ENCODE measurements at places on chromosomes 13 and 19.

DNA sequence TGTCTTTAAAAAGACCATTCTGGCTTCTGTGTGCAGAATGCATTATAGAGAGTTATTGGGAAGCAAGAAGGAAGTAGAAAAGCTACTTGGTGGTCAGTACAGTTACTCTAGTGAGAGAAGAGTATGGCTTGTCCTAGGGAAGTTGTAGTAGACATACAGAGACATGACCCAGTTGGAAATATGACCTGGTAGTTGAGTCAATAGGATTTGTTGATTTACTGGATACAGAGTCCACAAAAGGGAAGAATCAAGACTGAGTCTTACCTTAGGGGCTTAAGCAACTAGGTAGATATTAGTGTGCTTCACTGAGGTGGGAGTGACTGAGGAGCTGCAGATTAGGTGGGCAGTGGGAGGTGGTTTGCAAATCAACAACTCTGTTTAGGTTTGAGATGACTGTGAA, 48.8 kb downstream of the RASL11A start:
- DNase-seq: no peak

GRCh38 chr19:39826311-39826945, 7.5 kb downstream of the DYRK1B start:
- no peak for DNase-seq

GRCh38 chr13:45416516-45417128, 1.6 kb downstream of the SLC25A30 start:
- DNase-seq: no peak

- DNase-seq: no peak
Observed at GRCh38 chr19:39158646-39159260, 33.2 kb downstream of the PAK4 start.

- no peak for DNase-seq
Observed at GRCh38 chr19:11659612-11660011, 62.3 kb downstream of the ZNF627 start.

GRCh38 chr19:24074720-24075454, 12.1 kb upstream of the ZNF254 start:
- DNase-seq: no peak

DNA sequence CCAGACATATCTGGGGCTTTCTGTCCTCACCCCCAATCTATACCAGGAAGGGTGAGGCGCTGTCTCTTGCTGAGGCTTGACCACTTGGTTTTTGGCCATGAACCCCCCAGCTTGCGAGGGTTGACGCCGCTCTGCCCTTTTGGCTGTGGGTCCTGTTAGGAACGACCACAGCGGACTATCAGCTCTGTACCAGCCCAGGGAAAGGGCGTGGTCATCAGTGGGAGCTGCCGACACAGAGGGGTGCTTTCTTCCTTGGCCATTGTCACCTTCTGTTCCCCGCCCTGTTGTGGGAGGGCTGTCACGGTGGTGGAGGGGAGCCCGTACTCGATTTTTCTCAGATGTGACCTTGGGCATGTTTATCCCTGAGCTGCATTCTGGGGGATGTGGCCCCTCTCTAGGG, 5.7 kb downstream of the DCAF15 start:
- no peak for DNase-seq

DNA sequence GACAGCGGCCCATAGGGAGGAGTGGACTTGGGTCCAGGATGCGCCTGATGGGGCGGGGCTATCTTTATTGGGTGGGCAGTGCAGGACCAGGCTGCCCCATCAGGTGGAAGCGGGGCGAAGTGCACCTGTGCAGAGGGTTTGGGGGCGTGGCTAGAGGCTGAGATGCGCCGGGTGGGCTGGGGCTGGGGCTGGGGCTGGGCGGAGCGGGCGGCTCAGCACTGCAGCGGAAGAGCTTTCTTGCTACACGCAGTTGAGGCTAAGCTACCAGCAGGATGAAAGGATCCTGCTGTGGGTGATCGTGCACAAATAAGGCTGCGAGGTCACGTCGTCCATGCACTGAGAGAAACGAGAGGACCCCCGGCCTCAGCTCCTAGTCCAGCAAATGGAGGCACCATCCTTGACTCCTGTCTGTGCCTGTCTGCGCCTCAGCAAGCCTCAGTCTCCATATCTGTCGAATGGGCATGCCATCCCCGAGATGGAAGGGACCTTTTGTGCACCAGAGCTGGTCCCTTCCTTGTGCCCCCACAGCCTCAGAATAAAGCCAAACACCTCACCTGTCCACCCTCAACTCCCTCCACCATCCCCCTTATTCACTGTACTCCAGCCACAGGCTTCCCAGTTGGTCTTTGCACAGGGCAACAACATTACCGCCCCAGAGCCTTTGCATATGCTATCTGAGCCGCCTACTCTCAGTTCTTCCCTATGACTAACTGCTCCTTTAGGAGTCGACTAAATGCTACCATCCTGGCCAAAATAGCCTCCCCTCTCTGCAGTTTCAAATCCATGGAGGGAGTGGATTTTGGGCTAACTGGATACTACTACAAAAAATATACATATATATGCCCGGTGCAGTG, 21.0 kb upstream of the HOMER3 start:
- DNase-seq: no peak

DNA sequence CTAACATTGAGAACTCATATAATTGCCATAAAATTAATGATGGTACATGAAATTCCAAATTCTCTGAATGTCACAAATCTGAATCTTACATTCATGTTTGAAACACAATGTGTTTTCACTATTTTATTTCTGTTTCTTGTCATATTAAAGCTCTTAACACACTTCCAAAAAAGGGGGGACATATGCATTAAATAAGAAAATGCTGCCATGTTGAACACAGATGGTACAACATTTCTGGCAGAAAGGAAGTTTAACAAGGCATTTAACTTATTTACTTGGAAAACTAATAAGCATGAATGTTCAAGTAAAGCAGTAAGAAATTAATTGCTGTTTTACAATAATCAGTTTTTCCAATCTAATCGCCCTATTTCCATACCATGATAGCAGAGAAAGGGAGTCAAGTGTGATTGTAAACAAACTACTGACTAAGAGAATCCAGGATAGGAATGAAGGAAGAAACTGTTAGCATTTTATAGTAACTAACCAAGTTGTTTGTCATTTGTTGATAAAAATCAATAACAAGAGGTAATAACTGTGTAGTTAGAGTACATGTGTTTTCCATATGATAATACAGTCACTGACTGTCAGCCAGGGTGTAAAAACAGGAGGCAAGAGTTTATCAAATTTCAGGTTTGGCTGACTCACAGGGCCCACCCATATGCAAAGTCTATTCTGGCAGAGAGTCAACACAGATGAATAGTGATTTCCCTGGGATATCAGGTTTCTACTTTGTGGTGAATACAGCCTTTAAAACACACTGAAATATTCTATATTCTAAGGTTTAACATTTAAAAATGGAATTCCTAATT, 5.7 kb upstream of the FOXO1 start:
- DNase-seq: no peak

DNA sequence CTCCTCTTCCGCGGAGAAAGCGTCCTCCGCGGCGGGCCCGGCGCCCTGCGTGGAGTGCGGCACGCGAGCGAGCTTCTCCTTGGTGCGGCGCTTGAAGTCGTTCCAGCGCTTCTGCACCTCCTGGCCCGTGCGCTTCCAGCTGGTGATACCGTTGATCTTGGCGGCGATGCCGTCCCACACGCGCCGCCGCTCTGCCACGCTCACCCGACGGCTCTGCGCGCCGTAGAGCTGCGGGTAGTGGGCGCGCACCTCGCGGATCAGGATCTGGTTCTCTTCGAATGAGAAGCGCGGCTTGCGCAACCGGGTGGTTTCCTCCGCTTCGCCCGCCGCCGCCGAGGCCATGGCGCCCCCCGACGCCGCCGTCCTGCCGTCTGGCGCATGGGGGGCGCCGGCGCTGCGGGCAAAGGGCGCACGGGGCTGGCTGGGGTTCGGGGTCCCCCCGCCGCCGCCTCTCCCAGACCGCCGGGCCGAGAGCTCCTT, 941 bp downstream of the MYPOP start:
- DNase-seq: no peak

GRCh38 chr19:1237754-1238368, at the start of gene CBARP:
Gene CBARP, minus strand, starts transcription at chr19:1238005. Its CDS starts 1,905 bp downstream, at chr19:1236100.
- no peak for DNase-seq

DNA sequence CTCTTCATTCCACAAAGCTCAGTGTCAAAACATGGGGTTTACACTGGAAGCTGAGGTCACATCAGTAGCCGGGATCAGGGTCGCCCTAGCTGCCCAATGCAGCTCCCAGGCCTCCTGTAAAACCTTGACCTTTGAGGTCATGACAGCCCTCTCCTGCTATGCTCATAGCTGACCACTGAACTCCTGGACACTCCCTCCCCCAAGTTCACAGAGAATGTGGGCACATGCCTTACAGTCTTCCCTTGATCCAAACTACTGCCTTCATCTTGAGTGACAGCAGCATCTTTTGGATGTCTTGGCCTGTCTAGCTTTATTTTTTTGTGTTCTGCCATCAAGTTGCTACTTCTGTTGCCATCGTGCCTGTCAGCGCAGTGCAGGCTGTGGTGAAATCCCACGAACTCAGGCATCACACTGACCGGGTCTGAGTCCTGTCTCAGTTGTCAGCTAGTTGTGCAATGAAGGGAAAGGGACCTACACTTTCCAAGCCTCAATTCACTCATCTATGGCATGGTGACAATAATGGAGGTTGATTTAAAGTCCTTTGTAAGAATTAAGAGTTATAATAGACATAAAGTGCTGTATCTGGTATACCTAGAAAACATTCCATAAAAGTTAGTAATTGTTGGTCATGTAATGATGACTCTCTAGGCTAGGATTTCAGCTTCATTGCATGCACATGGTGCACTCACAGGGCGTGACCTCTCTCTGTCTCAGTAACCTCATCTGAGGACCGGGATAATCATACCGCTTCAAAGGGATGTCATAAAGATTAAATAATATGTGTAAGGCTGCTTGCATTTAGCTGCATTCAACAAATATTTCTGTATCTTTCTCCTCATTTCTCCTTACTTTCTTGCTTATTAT, 16.4 kb upstream of the ALOX5AP start:
- DNase-seq: no peak

DNA sequence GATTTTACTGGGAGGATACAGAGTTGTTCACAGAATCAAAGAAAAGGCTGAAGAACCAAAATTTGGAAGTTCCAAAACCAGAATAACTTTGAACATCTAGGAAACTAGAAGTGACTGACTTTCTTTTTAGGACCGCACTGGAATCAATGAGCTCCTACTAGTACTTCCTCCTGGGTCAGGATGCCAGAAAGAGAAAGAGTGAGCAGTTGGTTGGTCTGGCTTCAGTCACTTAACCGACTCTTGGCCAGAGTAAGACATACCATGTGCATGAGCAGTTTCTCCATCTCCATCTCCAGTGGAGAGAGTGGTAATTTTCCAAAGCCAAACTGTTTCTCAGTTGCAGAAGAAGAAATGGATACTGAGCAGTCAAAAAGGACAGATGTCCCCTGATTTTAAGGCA, 27.1 kb upstream of the MTUS2 start:
- DNase-seq: no peak

DNA sequence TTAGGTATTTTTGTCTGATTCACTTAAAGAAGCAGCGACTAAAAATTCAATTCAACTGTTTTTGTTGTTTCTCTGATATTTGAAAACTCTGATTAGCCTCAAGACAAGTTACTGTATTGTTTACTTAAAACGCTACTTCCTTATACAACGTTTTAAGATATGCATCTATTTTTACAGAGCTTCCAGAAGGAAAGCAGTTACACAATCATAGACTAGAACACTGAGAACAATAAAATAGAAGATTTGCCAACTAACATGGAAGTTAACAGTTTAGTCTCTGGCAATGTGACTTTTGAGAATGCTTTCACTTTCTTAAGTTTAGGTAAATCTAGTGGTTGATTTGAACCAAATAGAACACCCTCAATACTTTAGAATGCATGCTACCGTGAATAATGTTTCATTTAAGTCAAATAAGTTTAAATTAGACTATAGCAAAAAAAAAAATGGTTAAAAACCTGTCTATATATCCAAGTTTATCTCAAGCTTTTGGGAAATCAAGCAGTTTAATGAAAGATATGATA, 614.8 kb downstream of the DACH1 start:
- DNase-seq: no peak

DNA sequence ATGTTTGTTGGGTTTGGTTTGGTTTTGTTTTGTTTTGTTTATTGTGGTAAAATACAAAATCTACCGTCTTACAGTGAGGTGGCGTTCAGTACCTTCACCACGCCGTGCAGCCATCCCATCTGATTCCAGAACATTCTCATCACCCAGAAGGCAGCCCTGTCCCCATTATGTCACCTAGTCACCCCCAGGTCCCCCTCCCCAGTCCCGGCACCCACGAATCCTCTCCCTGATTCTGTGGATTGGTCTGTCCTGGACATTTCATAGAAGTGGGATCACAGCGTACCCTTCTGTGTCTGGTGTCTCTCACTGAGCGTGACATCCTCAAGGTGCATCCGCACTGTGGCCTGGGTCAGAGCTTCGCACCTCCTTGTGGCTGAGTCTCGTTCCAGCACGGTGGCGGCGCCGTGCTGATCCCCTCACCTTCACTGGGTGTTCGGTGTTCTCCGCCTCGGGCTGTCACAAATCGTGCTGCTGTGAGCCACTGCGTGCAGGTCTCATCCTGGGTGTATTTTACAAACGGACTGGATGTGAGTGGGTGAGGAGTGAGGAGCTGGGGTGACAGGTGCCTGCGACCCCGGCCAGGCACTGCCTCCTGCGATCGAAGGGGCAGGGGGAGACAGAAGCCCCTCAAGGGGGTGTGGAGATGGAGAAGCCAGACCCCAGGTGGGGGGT, 580 bp upstream of the TEKTIP1 start:
- no peak for DNase-seq

- DNase-seq: no peak
Observed at GRCh38 chr13:52061587-52061986, 37.1 kb downstream of the UTP14C start.
